ENCODE measurements at places on chromosomes 1 and 21. TPM values are rescaled to one million over a fixed set of nuclear protein-coding genes. Genes with fewer than 3 reads are reported as not detected.

Gene ANKRD65
- total RNA-seq = 1.6 TPM

Gene LRRC7
- total RNA-seq = 2.2 TPM

Gene TRIM63
- not detected for total RNA-seq

Gene ORC1
- 26.9 TPM for total RNA-seq

Gene RHD
- total RNA-seq = not detected

Gene ATP6V1G3
- total RNA-seq = 1.5 TPM

Gene EPHA2
- 56.5 TPM for total RNA-seq

Gene PTCH2
- total RNA-seq = 1.5 TPM

Gene CBS
- total RNA-seq = 272 TPM

Gene MAB21L3
- 0.09 TPM for total RNA-seq

Gene RPTN
- not detected for total RNA-seq

Gene CAP1
- 322 TPM for total RNA-seq

DNA sequence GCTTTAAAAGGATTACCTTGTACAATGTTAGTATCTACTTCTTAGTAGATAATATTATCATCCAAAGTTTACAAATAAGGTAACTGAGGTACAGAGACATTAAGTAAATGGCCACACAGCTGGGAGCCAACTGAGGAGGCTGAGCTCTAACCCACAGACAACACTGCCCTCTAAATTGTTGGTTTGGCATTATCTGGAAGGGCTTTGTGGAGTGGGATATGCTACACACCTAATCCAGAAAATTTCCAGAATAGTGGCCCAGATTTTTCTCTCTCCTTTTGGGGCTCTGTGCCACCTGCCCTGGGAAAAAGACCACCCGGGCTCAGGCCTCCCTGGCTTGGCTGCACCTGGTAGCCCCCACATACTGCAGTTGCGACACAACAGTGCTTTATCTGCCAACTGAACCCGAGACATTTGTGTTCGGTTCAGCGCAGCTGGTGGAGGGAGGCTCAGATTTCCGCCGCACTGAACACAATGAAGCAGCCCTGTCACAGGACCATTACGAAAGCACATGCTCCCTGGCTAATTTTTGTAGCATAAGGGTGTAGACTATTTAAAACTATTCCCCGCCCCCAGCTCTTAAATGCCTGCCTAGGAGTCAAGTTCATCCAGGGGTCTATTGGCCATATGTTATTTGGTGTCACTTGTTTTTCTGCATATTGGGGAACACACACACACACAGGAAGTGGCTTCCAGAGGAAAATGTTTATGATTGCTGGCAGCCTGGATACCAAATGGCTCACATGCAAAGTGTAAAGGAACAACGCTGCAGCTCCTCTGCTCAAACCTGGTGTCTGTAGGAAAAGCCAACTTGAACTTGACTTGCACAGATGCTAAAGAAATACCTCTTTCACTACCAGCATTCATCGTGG, 92.3 kb upstream of the ESRRG start:
- H3K27me3 ChIP-seq = no peaks in the 10 kb centered on the region
- H3K4me3 ChIP-seq = no peak overlapping the region
- DNase-seq = no peak

DNA sequence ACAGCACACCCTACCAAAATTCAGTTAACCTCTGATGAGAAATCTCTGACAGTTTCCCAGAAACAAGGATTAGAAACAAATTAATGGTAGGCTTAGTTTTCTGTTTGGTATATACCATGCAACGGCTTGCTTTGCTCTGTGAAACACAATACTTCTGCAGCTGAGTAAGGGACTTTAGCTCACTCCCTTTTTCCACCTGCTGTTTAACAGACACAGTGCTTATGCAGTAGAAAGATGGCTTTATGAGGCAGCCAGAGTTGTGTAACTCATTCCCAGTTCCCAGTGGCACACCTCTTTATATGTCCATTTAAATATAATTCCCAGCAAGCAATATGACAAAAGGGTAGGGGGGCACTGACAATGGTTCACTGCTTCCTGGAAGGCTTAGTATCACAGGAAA, 124.0 kb downstream of the PIGK start:
- DNase-seq = no peak
- H3K4me3 ChIP-seq = no peak overlapping the region
- H3K4me1 ChIP-seq = no peaks in the 10 kb centered on the region
- H3K27me3 ChIP-seq = no peaks in the 10 kb centered on the region

DNA sequence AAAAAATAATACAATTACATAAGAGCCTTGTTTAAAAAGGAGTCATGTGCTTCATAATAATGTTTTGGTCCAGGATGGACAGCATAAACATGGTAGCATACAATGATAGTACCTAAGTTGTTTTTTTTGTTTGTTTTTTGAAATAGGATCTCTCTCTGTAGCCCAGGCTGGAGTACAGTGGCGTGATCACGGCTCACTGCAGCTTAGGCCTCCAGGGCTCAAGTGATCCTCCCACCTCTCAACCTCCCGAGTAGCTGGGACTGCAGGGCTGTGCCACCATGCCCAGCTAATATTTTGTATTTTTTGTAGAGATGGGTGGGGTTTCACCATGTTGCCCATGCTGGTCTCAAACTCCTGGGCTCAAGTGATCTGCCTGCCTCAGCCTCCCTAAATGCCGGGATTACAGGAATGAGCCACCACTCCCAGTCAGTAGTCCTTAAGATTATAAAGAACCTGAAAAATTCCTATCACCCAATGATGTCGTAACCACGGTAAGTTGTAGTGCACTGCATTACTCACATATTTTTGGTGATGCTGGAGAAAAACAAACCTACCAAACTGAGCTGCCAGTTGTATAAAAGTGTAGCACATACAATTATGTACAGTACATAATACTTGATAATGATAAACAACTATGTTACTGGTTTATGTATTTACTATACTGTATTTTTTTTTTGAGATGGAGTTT, 22.4 kb upstream of the RCOR3 start:
- H3K27me3 ChIP-seq = no peaks in the 10 kb centered on the region
- no peak overlapping the region for H3K4me3 ChIP-seq
- H3K4me1 ChIP-seq = no peaks in the 10 kb centered on the region
- no peaks in the 10 kb centered on the region for H3K36me3 ChIP-seq

DNA sequence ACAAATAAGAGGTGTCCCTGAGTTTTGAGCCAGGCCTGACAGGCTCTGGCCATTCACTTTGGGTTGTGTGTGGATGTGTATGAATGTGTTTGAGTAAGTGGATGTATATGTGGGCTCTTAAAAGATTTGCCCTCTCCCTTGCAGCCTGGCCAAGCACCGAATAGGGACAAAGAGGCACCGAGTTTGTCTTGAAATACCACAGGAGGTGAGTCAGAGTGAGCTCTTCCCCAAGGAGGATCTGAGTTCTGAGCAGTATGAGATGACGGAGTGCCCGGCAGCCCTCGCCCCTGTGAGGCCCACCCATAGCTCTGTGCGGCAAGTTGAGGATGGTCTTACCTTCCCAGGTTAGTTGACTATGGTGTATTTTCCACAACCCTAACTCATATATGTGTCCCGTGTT, 19.0 kb downstream of the KDM4A start:
- H3K4me3 ChIP-seq = no peak overlapping the region
- no peaks in the 10 kb centered on the region for H3K27me3 ChIP-seq
- no peak overlapping the region for H3K27ac ChIP-seq
- H3K36me3 ChIP-seq = peaks cover 92% of the 10 kb centered on the region
- DNase-seq = no peak
- no peaks in the 10 kb centered on the region for H3K4me1 ChIP-seq

DNA sequence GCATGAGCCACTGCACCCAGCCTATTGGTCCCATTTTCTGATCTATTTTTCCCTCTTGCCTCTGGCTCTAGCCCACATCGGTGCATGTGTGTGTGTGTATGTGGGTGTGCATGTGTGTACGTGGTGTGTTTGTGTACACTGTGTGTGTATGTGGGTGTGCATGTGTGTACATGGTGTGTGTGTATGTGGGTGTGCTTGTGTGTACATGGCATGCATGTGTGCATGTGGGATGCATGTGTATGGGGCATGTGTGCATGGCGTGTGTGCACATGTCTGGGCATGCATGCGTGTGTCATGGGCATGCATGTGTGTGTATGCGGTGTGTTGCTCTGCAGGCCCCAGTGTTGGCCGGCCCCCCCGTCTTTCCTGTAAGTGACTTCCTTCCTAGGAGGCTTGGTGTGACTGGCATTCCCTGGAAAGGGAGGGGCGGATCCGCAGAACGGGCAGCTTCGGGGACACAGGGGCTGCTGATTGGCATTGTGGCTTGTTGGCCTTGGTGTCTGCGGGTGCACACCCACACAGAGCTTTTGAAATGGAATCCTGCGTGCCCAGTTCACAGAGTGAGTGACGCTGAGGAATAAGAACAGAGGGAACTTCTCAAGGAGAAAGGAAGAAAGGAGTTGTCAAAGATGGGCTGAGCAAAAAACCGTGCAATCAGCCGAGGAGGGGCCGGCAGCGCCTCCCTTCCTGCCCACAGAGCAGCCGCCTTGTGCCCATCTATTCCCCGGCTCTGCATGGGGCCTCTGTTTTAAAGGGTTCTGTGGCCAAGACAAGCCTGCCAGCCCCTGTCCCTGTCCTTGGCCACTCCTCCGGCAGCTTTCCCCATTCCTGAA, 8.0 kb downstream of the PDXK start:
- no peaks in the 10 kb centered on the region for H3K4me1 ChIP-seq
- no peak overlapping the region for H3K4me3 ChIP-seq
- peaks cover 5% of the 10 kb centered on the region for H3K36me3 ChIP-seq

GRCh38 chr1:223837206-223837605, 8.5 kb downstream of the TP53BP2 start:
- no peak for DNase-seq
- H3K27ac ChIP-seq = no peak overlapping the region
- no peaks in the 10 kb centered on the region for H3K36me3 ChIP-seq
- H3K4me3 ChIP-seq = no peak overlapping the region
- peaks cover 27% of the 10 kb centered on the region for H3K4me1 ChIP-seq
- no peaks in the 10 kb centered on the region for H3K27me3 ChIP-seq

- no peaks in the 10 kb centered on the region for H3K36me3 ChIP-seq
- DNase-seq = no peak
- no peak overlapping the region for H3K4me3 ChIP-seq
- H3K27ac ChIP-seq = no peak overlapping the region
Observed at GRCh38 chr1:229155472-229155871, 115.4 kb upstream of the RAB4A start.

- DNase-seq = no peak
- H3K4me1 ChIP-seq = no peaks in the 10 kb centered on the region
- no peaks in the 10 kb centered on the region for H3K36me3 ChIP-seq
- no peaks in the 10 kb centered on the region for H3K27me3 ChIP-seq
- H3K27ac ChIP-seq = no peak overlapping the region
- H3K4me3 ChIP-seq = no peak overlapping the region
Observed at GRCh38 chr1:58727364-58727763, 27.5 kb upstream of the MYSM1 start.

GRCh38 chr21:38956856-38957571, 151.3 kb downstream of the ETS2 start:
- H3K27me3 ChIP-seq = no peaks in the 10 kb centered on the region
- H3K4me1 ChIP-seq = peaks cover 31% of the 10 kb centered on the region
- no peak overlapping the region for H3K4me3 ChIP-seq
- H3K27ac ChIP-seq = no peak overlapping the region
- DNase-seq = no peak

- H3K27ac ChIP-seq = no peak overlapping the region
- no peaks in the 10 kb centered on the region for H3K27me3 ChIP-seq
- H3K36me3 ChIP-seq = no peaks in the 10 kb centered on the region
- H3K4me3 ChIP-seq = no peak overlapping the region
- DNase-seq = no peak
Observed at GRCh38 chr1:41447995-41448770, 36.3 kb downstream of the EDN2 start.

DNA sequence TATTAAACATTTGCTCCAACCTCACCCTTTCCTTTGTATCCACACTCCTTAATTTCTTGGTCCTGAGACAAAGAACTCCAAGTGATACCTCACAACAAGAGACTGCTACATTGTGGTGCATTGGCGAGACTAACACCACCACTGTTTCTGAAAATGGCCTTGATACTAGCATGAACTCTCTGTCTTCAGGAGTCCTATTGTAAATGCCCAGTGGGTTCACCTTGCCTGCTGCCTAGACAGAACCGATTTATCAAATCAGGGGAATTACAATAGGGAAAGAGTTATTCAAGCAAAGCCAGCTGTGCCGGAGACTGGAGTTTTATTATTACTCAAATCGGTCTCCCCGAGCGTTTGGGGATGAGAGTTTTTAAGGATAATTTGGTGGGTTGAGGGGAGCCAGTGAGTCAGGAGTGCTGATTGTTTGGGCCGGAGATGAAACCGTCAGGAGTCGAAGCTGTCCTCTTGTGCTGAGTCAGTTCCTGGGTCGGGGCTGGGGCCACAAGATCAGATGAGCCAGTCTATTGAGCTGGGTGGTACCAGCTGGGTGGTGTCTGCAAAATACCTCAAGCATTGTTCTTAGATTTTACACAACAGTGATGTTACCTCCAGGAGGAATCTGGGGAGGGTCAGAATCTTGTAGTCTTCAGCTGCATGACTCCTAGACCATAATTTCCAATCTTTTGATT, 83.1 kb downstream of the DESI2 start:
- peaks cover 9% of the 10 kb centered on the region for H3K27me3 ChIP-seq
- no peaks in the 10 kb centered on the region for H3K36me3 ChIP-seq
- DNase-seq = no peak
- H3K4me1 ChIP-seq = no peaks in the 10 kb centered on the region
- no peak overlapping the region for H3K27ac ChIP-seq

- DNase-seq = no peak
- H3K4me1 ChIP-seq = no peaks in the 10 kb centered on the region
- no peak overlapping the region for H3K4me3 ChIP-seq
- H3K36me3 ChIP-seq = no peaks in the 10 kb centered on the region
- H3K27ac ChIP-seq = no peak overlapping the region
Observed at GRCh38 chr1:228361314-228362140, 45.1 kb downstream of the TRIM11 start.

DNA sequence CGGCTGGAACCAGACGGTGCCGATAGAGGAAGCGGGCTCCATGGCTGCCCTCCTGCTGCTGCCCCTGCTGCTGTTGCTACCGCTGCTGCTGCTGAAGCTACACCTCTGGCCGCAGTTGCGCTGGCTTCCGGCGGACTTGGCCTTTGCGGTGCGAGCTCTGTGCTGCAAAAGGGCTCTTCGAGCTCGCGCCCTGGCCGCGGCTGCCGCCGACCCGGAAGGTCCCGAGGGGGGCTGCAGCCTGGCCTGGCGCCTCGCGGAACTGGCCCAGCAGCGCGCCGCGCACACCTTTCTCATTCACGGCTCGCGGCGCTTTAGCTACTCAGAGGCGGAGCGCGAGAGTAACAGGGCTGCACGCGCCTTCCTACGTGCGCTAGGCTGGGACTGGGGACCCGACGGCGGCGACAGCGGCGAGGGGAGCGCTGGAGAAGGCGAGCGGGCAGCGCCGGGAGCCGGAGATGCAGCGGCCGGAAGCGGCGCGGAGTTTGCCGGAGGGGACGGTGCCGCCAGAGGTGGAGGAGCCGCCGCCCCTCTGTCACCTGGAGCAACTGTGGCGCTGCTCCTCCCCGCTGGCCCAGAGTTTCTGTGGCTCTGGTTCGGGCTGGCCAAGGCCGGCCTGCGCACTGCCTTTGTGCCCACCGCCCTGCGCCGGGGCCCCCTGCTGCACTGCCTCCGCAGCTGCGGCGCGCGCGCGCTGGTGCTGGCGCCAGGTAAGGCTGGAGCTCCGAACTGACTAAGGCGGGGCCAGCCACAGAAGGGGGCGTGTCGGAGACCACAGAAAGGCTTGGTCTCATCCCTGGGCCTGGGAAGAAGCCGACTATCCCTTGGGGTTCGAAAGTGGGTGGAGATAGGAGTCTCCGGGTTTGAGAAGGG, 486 bp downstream of the SLC27A3 start:
- H3K4me1 ChIP-seq = peaks cover 2% of the 10 kb centered on the region
- peak overlapping the region; percentile 29 for H3K27ac ChIP-seq
- peak; percentile 98 for DNase-seq
- H3K36me3 ChIP-seq = peaks cover 44% of the 10 kb centered on the region
- peak overlapping the region; percentile 85 for H3K4me3 ChIP-seq

- peaks cover 12% of the 10 kb centered on the region for H3K36me3 ChIP-seq
- H3K27ac ChIP-seq = no peak overlapping the region
- H3K4me3 ChIP-seq = no peak overlapping the region
- no peaks in the 10 kb centered on the region for H3K27me3 ChIP-seq
- no peak for DNase-seq
Observed at GRCh38 chr1:200453553-200453905, 43.7 kb upstream of the ZNF281 start.
